ENCODE measurements at places on chromosomes 3 and 15.

DNA sequence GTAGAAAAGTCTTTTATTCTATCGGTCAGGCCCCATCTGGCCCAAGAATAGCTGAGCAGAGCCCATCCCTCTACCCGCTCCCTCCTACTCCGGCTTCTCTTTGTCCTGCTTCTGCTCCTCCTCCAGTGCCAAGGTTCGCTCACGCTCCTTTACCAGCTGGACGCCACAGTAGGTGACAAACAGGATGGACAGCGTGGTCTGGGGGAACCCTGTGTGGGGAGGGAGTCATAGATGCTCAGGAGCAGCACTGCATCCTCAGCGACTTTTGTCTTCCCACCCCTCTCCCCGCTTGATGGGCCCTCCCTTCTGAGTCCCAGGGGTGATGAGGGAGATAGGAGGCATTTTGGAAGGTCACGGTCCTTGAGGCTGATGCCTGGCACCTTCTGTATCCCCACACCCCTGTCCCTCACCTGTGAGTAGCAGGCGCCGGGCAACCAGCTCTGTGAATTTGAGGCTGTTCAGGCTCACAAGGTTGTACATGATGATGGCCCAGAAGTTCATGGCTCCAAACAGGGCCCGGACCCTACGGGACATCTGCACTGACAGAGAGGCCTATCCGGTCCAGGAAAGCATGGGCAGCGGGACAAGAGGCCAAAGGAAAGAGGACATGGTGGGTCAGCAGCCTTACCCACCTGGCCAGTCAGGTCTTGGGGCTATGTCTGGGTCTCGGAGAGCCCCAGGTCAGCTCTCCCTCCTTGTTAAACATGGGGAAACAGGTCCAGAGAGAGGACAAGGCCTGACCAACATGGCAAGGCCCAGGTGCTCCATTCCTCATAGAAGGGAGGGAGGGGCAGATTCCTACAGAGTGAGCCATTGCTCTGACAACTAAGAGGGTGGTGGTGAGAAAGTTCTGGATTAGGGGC, 7.6 kb downstream of the KLHL40 start:
- DNase-seq: no peak

DNA sequence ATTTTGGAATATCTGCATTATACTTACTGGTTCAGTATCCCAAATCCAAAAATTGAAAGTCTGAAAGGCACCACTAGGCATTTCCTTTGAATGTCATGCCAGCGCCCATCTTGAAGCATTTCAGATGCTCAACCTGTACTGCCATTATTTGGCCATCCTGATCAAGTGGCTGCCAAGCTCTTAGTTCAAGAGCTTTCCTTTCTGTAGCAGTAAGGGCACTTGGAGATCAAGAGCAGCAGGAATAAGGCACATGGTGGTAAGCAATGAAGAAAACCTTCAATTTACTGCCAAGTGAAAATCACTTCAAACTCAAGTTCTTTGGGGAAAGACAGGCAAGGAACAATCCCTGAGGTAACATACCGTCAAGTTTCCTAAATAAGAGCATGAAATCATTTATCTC, 10.0 kb downstream of the RHOA start:
- DNase-seq: no peak

DNA sequence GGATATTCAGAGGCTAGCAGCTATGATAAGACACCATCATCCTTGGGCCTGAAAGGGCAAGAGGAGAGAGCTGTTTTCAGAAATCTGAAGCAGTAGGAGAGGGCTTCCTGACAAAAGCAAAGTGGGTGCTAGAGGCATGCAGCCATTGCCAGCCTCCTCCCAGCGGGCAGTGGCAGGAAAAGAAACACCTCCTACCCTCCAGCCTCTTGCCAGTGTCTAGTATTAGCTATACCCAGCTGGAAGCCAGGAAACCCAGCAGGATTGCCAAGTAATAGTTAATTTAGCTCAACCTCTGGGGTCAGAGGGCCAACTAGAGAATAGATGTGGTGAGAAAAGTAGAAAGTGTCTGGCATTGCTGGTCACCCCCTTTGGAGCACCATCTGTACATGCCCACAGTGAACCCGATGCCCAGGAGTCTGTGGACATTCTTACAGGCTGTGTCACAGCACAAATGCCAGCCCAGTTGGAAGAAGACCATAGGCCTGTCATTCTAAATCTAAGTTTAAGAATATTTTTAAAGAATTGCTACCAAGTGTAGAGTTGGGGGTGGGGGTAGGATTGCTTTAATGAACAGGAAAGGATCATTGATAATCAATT, 85.3 kb downstream of the HCN4 start:
- no peak for DNase-seq

- no peak for DNase-seq
These were observed 20.6 kb downstream of the LRRK1 start for GRCh38 chr15:100939791-100940190.

GRCh38 chr3:16430717-16431630, 82.5 kb downstream of the RFTN1 start:
- DNase-seq: no peak

- no peak for DNase-seq
These were observed 59.5 kb downstream of the SCN11A start for GRCh38 chr3:38992117-38992760.

- DNase-seq: no peak
These were observed 9.5 kb downstream of the SEC22C start for GRCh38 chr3:42572278-42572677.

- no peak for DNase-seq
These were observed 9.1 kb downstream of the MRPS11 start for GRCh38 chr15:88476635-88477060.

DNA sequence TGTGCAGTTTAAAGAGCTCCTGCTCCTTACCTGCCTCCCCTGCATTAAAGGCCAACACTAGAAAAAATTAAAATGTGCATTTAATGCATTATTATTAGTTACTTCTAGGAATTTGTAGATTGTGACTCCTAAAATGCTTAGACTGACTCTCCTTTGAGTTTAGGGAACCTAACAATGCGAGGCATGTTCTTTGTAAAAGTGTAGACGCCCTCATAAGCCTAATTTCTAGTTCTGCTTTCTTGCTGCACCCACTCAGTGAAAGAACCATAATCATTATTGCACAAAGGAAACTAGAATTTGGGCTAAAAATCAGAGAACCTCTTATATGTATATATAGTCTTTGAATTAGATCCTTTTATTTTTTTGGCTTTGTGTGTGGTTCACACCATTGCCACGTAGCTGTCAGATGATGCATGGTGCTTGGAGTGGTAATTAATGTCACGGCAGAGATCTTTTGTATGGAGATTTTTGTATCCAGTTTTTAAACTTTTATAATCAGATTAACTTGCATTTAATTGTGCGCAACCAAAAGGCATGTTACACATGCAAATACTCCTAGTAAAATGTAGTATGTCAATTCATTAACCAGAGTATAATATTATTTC, 710 bp downstream of the ABHD10 start:
- no peak for DNase-seq

DNA sequence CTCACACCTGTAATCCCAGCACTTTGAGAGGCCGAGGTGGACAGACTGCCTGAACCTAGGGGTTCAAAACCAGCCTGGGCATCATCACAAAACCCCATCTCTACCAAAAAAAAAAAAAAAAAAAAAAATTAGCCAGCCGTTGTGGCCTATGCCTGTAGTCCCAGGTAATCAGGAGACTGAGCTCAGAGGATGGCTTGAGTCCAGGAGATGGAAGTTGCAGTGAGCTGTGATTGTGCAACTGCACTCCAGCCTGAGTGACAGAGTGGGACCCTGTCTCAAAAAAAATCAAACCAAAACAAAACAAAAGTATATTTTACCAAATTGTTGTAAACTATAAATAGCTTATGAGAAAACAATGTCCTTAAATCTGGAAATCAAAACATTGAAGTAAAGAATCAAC, 34.7 kb upstream of the UBP1 start:
- no peak for DNase-seq

GRCh38 chr3:113771993-113772392, 25.2 kb downstream of the ATP6V1A start:
- DNase-seq: no peak

GRCh38 chr3:50385754-50386153, 26.4 kb upstream of the TMEM115 start:
- DNase-seq: no peak

- DNase-seq: no peak
These were observed 43.2 kb upstream of the EPHB1 start for GRCh38 chr3:134751831-134752230.

DNA sequence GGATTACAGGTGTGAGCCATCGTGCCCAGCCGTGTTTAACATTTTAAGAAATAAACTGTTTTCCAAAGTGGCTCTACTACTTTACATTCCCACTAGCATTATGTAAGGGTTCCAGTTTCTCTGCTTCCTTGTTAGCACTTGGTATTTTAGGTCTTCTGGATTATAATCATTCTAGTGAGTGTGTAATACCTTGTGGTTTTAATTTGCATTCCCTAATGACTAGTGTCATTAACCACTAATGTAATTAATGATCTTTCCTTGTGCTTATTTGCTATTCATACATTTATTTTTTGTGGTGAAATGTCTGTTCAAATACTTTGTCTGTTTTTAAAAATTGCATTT, 30.7 kb downstream of the ARIH2 start:
- no peak for DNase-seq

DNA sequence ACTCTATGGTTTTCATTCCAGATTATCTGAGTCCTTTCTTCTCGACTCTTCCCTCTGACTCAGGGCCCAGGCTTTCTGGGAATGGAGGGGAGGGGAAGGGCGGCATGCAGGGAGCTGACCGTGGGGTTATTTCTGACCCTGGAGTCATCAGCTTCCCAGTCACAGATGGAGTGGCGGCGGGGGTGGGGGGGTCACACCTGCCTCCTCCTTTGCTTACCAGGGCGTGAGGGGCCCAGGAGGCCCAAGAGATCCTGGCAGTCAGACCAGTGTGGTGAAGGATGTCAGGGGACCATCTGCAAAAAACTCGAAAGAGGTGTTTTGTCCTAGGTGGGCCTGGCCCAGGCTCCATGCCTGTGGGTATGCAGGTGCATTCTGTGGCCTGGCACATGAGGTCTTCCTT, 996 bp upstream of the XIRP1 start:
- DNase-seq: no peak

DNA sequence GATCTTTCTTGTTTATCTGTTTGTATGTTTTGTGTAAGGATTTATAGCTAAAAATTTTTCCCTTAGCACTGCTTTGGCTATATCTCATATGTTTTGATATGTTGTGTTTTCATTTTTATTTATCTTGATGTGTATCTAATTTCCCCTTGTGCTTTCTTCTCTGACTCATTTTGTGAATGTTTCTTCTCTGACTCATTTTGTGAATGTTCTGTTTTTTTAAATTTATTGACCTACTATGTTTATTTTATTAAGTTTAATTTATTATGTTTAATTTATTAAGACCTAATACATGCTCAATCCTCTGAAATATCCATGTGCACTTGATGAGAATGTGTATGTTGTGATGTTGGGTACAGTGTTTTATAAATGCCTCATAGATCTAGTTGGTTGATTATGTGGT, 793.5 kb upstream of the CADM2 start:
- DNase-seq: no peak

DNA sequence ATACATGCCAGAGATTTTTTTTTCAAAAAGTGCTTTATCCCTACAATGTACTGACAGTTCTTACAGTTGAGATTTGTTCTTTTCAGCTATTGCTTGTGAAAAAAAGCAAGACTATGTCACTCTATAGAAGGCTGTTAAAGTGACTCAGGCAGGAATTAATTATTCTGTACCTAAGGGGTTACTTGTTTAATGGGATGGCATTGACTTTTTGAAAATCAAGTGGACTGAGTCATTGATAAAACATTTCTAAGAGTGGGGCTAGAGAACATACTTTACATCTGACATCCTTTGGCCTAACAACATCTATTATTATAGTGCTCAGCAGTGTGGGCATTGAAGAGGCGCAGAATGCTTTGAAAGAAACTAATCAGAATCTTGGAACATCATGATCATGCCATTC, 34.3 kb downstream of the INTS14 start:
- DNase-seq: no peak

GRCh38 chr3:23094412-23094811, 108.7 kb upstream of the UBE2E2 start:
- DNase-seq: no peak

DNA sequence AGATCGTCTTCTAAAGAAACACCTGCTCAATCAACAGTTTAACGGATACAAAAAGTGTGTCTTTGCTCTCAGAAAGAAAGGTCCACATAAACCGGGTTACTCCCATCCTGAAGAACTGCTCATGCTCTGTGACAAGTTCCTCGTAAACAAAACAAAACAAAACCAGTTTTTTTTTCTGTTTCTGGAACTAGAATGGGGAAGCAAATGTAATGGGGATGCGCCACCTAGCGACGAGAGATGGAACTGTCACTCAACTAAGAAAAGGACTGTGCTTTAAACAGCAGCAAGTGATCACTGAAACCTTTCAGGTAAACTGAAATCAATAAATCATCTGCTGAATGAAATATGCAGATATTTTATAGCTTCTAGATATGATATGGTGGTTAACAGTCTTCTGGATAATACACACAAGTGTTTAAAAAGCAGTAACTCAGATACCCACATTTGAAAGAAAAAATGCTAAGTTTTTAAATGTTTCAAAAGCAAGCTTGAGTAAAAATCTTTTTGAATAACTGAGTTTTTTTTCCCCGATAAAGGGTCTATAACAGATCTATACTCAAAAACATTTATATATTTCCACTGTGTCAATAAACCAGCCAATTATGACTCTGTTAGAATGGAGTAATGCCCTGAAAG, 10.9 kb downstream of the TM2D3 start:
- DNase-seq: peak; percentile 62

GRCh38 chr3:99396651-99397275, 241.6 kb upstream of the COL8A1 start:
- DNase-seq: no peak

- DNase-seq: no peak
These were observed 248.3 kb downstream of the ADAMTS17 start for GRCh38 chr15:100093211-100094126.

DNA sequence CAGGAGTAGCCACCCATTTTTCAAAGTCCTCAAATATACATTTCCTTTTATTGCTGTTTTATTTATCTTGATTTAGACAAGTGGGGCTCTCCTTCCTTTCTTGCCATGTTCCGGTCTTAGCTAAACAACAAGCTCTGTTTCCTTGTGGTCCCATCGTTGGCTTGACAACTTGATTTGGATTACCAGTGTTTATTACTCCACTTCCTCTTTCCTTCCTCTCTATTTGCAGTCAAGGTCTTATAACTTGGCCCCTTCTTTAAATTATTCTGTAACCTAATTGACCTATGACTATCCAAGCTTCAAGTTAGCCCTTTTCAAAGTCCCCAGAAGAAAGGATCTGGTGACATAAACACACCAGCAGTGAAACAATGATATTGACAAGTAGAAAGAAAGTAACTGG, 130.6 kb upstream of the STT3B start:
- DNase-seq: no peak

DNA sequence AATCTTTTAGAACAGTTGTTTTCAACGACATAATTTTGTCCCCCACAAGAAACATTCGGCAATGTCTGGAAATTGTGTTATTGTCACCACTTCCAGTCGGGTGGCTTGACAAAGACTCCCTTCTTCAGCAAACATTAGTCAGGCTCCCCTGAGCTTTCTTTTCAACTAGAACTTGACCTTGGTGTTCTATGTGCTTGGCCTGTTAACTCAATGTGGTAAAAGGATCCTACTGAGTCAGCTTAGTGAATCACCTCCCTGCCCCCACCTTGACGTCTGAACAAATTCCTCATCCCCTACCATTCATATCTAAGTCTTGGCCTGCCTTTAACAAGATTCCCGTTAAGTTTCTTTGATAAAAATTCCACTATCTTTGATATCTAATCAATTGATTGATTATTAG, 465.0 kb upstream of the ROBO1 start:
- DNase-seq: no peak

All from activated T-helper 9 cell treated with anti-CD3 and anti-CD28 coated beads, Interleukin-2, amount 50 U/mL, for 16 hours (primary cell).